ENCODE measurements at places on chromosomes 2 and 18.
A peak's percentile ranks its signal among the peaks of the same experiment; 100 is the strongest.

DNA sequence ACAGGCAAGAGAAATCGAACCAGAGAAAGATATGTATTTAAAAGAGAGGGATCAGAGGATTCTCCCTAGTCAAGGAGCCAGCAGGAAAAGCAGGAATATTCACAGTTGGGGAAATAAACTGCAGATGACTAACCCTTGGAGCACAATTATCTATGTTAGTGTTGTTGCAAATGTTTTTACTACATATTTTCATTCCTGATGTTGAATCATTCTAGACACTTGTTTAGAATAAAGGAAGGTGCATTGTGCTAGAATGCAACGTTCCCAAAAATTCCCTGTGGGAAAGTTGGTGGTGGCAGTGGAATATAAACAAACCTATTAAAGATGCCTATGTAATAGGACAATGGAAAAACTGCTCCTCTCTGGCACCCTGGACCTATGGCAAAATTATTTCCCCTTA, 63.3 kb downstream of the DTNA start:
- no peak for DNase-seq
- peaks cover 20% of the 10 kb centered on the region for H3K4me1 ChIP-seq

DNA sequence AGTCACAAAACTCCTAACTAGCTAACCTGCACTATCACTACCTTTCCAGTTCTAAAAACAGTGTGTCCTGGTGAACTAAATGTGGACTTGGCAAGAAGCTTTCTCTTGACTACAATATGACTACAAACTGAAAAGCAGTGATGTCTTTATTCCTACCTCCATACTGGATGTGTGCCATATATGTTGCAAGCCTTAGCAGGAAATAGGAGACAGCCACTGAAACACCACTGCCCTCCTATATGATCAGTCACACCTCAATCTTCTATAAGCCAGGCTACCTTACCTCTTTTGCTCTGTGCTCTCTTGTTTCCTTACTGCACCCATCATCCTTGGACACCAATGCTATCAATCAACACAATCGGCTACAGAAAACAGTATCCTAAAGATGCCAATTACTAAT, 34.1 kb downstream of the SS18 start:
- H3K4me3 ChIP-seq = no peak overlapping the region
- H3K27ac ChIP-seq = no peak overlapping the region
- H3K36me3 ChIP-seq = peaks cover 7% of the 10 kb centered on the region
- H3K4me1 ChIP-seq = no peaks in the 10 kb centered on the region

DNA sequence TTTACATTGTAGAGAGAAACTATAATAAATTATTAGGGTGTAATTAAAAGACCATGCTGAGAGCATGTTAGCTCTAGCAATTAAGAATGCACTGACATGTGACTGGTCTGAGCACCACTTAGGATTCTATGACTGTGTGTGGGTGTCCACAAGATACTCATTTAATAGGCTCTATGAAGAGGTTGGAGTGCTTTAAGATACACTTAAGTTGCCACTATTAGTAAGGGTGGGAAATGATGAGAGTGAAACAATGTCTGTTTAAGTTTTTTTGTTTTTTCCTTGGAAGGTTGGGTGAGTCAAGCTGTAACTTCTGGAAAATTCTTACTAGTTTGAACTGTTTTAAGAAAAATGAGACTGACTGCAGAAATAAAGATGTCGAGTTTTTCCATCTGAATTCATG, 1.8 kb upstream of the FAP start:
- H3K27me3 ChIP-seq = no peaks in the 10 kb centered on the region
- H3K4me1 ChIP-seq = peaks cover 3% of the 10 kb centered on the region
- no peaks in the 10 kb centered on the region for H3K36me3 ChIP-seq
- no peak for DNase-seq
- H3K4me3 ChIP-seq = no peak overlapping the region
- peak overlapping the region; percentile 16 for H3K27ac ChIP-seq

DNA sequence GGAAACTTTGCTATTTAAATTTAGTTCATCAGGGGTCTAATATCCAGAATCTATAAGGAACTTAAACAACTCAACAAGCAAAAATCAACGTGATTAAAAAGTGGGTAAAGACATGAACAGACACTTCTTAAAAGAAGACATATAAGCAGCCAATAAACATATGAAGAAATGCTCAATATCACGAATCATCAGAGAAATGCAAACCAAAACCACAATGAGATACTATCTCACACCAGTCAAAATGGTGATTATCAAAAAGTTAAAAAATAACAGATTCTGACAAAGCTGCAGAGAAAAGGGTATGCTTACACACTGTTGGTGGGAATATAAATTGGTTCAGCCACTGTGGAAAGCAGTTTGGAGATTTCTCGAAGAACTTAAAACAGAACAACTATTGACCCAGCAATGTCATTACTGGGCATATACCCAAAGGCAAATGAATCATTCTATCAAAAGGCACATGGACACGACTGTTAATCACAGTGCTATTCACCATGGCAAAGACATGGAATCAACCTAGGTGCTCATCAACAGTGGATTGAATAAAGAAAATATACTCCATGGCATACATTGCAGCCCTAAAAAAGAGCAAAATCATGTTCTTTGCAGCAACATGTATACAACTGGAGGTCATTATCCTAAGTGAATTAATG, 189.9 kb downstream of the SLC4A10 start:
- H3K27me3 ChIP-seq = no peaks in the 10 kb centered on the region
- H3K36me3 ChIP-seq = no peaks in the 10 kb centered on the region
- H3K4me3 ChIP-seq = no peak overlapping the region
- H3K4me1 ChIP-seq = no peaks in the 10 kb centered on the region

DNA sequence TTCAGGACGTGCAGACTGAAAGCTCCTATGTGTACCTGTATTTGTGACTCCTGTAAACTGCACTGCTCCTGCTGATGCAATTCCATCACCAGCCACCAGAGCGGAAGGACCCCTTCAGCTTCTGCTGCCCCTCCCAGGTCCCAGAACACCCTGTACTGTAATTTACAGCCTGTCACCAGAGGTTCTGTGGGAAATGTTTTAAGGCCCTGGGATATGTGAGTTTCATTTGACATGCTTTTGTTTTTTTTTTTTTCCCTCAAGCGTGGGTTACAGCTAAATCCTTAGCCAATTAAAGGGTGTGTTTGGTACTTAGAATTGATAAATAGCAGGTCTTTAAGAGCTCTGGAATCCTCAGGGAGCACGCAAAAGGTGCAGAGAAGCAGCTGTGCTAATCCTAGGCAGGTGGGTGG, 79.4 kb downstream of the KCTD1 start:
- H3K36me3 ChIP-seq = peaks cover 6% of the 10 kb centered on the region
- no peaks in the 10 kb centered on the region for H3K27me3 ChIP-seq
- no peak overlapping the region for H3K27ac ChIP-seq
- DNase-seq = no peak
- no peak overlapping the region for H3K4me3 ChIP-seq

DNA sequence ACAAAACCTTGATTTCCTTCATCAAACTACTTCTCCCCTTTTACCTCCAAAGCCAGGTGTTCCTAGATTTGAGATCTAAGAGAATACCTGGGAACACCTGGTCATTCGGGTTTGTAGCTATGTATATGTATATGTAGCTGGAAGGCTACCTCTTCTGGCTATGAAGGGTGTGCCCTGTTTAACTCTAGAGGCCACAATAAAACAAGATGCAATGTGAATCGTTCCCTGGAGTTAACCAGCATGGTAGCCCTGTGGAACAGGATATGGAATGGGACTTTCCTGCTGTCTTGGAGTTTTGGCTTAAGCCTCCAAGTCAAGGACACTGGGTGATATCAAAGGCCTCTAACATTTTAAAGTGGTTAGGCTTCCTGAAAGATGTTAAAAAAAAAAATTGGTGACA, 17.7 kb upstream of the NFU1 start:
- H3K4me3 ChIP-seq = no peak overlapping the region
- H3K27me3 ChIP-seq = no peaks in the 10 kb centered on the region
- H3K27ac ChIP-seq = no peak overlapping the region
- H3K36me3 ChIP-seq = no peaks in the 10 kb centered on the region
- H3K4me1 ChIP-seq = no peaks in the 10 kb centered on the region

DNA sequence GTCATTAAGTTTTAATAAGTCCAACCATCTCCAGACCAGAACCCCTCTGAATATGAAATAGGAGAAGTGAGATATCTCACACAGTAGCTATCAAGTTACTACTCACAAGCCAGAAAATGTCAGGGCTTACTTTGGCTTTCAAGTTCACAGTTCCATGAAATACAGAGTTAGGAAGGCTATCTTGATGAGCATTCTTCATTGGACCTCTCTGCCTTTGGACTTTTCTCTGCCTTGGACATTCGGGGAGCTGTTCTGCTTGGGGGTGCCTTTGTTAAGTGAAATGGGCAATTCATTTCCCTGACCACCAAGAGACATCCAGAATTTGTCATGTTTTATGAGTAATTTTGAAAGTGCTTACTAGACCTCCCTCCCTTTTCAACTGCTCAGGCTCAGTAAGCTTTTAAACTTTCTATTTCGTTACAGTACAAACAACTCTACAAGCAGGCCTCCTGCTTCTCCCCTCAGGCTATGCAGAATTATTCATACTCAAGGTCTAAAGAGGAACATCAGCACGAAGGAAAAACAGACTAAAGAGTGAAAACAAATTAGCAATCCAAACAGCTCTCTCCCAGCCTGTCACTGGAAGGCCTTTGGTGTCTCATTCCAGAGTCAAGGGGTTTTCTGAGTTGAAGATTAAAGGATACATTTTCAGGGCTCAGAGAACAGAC, 95.3 kb downstream of the MREG start:
- no peaks in the 10 kb centered on the region for H3K27me3 ChIP-seq
- H3K4me1 ChIP-seq = peaks cover 5% of the 10 kb centered on the region
- peak overlapping the region; percentile 50 for H3K27ac ChIP-seq
- H3K4me3 ChIP-seq = no peak overlapping the region

- H3K27me3 ChIP-seq = no peaks in the 10 kb centered on the region
- H3K4me1 ChIP-seq = no peaks in the 10 kb centered on the region
- no peak overlapping the region for H3K27ac ChIP-seq
- no peaks in the 10 kb centered on the region for H3K36me3 ChIP-seq
These were observed 161.0 kb upstream of the TMEM200C start for GRCh38 chr18:6056171-6056910.

GRCh38 chr18:13416208-13416607, 197.6 kb downstream of the LDLRAD4 start:
- no peak overlapping the region for H3K27ac ChIP-seq
- H3K36me3 ChIP-seq = no peaks in the 10 kb centered on the region
- H3K27me3 ChIP-seq = no peaks in the 10 kb centered on the region
- no peak for DNase-seq
- H3K4me3 ChIP-seq = no peak overlapping the region

GRCh38 chr2:35168351-35168750, 1187.2 kb upstream of the CRIM1 start:
- no peaks in the 10 kb centered on the region for H3K4me1 ChIP-seq
- H3K36me3 ChIP-seq = no peaks in the 10 kb centered on the region
- H3K27ac ChIP-seq = no peak overlapping the region
- no peak overlapping the region for H3K4me3 ChIP-seq

GRCh38 chr2:45919711-45920111, 268.2 kb downstream of the PRKCE start:
- no peaks in the 10 kb centered on the region for H3K27me3 ChIP-seq
- DNase-seq = no peak
- peak overlapping the region; percentile 60 for H3K27ac ChIP-seq
- no peak overlapping the region for H3K4me3 ChIP-seq

DNA sequence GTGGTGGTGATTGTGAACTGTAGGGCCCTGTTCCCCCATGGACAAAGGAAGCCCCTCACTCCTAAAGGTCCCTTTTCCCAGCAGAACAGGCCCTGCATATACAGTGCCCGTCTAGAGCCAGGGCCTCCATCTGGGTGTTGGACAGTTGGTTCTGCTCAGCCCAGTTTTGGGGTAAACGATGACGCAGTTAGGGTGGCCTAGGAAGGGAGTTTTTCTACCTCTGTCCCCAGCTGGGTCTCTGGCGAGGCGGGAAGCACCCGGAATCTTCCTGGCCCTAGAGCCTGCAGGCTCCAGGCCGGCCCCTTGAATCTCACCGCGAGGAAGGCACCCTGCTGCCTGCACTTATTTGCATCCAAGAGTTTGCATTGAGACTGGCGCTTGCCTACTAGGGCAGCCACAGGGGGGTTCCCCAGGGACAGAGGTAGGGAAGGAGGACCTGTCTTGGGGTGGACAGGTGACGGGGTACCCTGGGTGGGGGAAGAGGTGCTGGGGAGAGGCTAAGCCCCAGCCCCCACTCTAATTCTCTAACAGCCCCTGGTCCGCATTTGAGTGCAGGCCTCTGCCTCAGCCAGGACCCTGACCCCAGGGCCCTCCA, 529 bp upstream of the MTA3 start:
- no peaks in the 10 kb centered on the region for H3K27me3 ChIP-seq
- peak overlapping the region; percentile 72 for H3K4me3 ChIP-seq
- peaks cover 17% of the 10 kb centered on the region for H3K4me1 ChIP-seq
- H3K27ac ChIP-seq = peak overlapping the region; percentile 95
- no peaks in the 10 kb centered on the region for H3K36me3 ChIP-seq
- DNase-seq = no peak

All from esophagus squamous epithelium (tissue), 5 donors.